B cell (primary cell): ENCODE measurements at places on chromosomes 7 and 10. TPM values are rescaled to one million over a fixed set of nuclear protein-coding genes. Genes with fewer than 3 reads are reported as not detected.

DNA sequence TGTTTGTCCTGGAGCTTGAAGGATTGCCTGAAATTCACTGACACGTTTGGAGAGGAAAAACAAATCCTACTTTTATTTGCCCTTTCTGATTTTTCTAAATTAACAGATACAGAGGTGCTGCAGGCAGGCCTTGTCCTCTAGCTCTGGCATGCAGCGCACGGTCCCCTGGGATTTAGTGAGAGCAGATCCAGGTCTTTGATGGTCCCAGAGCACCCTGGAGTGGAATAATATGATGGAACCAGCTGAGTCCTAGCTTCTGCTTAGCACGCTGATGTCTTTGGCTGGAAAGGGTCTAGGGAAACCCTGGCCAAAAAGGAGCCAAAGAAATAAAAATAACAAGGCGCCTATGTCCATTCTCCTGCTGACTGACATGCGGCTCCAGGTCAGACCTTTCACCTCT, 40.5 kb downstream of the C10orf120 start:
- DNase-seq, result no peak

Gene VIM
- 350 and 375 TPM in 2 replicates for polyA plus RNA-seq

GRCh38 chr10:13654846-13655245, 68.1 kb downstream of the PRPF18 start:
- DNase-seq, result no peak

DNA sequence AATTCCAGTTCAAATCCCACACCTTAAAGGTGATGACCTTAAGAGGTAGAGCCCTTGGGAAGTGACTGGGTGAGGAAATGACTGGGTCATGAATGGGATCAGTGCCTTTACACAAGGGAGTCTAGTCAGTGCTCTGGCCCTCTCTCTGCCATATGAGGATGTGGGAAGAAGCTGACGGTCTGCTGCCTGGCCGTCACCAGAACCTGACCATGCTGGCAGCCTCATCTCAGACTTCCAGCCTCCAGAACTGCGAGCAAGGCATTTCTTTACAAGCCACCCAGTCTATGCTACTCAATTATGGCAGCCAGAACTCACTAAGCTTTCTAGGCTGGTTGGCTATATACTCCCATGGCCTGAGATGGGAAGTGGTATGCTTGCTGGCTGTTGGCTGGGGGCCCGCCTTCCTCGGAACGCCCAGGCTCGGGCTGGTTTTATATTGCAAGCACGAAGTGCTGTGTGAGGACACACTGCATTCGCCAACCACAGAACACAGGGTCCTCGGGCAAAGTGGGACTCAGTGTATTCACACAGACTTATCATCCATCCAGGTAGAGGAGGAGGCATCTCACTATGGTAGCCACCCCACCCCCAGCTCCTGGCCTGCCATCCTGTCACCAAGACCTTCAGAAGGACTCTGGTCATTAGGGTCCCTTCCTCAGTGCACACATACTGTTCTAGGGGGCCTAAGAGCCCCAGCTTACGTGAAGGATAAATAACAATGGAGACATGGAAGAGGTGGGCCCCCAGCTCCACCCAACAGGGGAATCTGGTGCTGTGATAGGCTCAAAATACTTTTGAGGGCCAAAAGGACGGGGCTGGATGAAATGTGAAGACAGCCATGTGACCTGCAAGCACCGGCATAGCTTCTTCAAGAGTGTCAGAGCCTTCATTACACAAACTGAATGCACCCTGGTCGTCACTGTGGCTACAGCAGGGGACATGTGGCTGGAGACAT, 49.0 kb downstream of the ZRANB1 start:
- no peak for DNase-seq

GRCh38 chr7:132592231-132592920, 16.1 kb upstream of the PLXNA4 start:
- DNase-seq, result no peak

GRCh38 chr10:69214666-69215131, 5.4 kb upstream of the HKDC1 start:
- no peak for DNase-seq

DNA sequence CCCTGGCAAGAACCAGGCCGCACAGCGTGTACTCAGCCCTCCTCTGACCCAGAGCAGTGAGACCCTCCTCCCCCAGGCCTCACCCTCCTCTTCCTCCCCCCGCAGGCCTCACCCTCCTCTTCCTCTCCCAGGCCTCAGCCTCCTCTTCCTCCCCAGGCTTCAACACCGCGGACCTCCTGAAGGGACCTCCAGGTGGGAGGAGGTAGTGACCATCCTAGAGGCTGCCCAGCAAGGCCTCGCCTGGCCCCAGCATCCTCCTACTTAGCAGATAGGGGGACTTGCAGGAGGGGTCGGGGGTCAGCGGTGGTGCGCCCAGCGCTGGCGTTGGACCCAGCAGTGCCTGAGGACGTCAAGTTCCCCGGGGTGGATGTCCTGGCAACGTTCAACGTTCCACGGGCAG, 270.8 kb downstream of the ELFN1 start:
- no peak for DNase-seq

Gene PDE1C
- not detected in 2 replicates for polyA plus RNA-seq

GRCh38 chr10:12819071-12819470, 182.4 kb downstream of the CCDC3 start:
- DNase-seq, result no peak

DNA sequence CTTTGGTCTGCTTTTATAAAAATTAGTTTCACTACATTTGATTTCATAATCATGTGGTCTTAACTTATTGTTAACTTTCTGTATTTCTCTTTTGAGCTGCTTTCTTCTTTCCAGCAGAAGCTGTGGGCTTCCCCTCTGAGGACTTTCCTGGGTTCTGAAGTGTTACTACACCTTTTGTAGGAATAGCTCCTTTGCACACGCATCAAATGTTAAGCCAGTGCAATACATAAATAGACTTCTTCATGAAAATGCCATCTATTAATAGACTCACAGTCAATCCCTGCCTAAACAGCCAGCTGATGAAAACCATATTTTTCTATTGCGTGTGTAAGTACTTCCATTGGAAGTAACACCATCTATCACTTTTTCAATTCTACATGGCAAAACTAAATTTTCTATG, 1.5 kb downstream of the ABCB4 start:
- DNase-seq, result no peak

- peak; percentile 69 for DNase-seq
Observed at GRCh38 chr10:26755443-26755903, 58.0 kb downstream of the PDSS1 start.

Gene RBP4
- not detected in 2 replicates for polyA plus RNA-seq

DNA sequence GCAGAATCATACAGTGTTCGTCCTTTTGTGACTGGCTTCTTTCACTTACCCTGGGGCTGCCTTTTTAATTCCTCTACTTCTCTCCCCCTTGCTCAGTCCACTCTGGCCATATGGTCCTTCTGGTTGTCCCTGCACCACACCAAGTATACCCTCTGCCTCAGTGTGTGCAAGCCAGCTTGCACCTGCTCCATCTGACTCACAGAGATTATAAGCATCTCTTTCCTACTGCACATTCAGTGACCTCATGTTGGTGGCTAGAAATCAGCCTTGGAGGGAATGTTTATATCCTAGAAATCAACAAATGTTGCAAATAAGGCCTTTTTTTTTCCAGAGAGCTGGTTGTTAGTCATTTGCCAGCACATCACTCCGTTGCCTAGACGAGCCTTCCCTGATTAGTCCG, 67.5 kb upstream of the C10orf90 start:
- no peak for DNase-seq

DNA sequence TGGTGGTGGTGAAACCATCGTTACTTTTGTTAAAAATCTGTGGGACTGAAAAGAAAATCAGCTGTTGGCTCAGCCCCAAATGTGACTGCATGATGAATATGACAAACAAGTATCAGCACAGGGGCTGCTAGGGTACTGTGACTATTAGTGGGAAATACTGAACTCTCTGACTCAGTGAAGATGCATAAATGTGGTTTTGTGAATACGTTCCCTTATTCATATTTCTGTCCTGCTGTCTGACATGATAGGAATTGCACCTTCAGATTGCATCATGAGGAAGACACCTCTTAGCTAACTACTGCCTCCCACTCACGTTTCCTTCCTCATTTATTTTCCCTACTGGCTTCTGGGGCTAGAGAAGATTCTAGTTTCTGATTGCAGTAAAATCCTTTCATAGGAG, 1.4 kb downstream of the CLEC5A start:
- DNase-seq, result no peak

DNA sequence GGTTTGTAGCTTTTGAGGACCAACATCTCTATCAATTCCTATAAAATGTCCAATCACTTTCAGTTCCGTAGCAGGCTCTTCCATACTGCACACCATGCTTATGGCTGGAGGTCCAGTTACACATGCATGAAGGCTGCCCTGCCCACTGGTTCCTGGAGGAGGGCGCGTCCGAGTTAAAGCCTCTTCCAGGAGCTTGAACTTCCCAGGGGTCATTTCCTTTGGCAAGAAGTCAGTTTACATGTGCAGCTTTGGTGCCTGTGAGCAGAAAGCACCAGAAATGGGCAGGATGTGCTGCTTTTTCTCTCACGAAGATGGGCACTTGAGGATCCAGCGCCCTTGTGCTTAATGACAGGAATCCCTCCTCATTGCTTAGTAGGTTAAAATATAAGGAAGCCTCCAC, 17.6 kb upstream of the PHYH start:
- no peak for DNase-seq

Gene CHAT
- not detected in 2 replicates for polyA plus RNA-seq

Gene CPN1
- polyA plus RNA-seq, result not detected in 2 replicates

Gene THAP5
- 7.6 and 9.3 TPM in 2 replicates for polyA plus RNA-seq

Gene ACHE
- polyA plus RNA-seq, result 0.13 and 0.37 TPM in 2 replicates

Gene PSD
- 0.40 and 0.52 TPM in 2 replicates for polyA plus RNA-seq

- DNase-seq, result no peak
Observed at GRCh38 chr10:24519950-24520349, 203.7 kb downstream of the ARHGAP21 start.

DNA sequence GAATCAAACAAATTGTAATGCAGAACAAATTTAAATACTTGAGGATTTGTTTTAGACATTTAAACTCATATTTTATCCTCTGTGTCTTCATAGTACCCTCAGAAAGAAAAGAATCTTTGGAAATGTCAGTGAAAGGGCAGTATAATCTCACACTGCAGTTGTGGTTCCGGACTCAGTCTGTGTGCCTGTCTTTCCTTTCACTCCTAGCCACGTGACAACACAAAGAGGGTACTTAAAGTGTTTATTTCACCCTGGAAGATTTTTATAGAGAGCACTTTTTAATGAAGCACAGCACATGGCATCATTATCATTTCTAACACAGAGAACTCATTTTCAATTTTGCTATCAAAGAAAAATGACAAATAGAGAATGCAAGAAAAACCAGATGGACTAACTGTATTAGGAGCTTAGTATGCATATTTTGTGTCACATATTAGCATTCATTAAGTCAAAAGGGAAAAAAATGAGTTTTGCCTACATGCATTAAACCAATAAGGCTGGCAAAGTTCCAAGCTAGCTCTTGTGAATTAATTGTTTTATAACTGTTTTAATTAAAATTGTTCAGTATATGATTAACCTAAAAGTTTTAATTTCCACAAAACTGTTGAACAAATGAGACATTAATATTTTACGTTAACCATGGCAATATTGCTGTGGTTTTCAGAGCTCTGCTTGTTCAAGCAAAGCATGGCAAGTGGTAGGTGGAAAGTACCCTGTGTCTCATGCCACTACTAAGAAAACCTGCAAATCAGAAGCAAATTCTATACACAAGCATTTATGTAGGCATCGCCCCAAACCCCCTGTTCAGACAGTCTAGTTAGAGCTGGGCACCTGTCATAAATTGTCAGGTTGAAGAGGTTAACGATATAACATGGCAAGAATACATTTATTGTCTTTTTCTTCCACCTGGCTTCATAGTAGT, 65.9 kb downstream of the AUTS2 start:
- peak; percentile 68 for DNase-seq

- no peak for DNase-seq
Observed at GRCh38 chr10:118926441-118926840, 103.1 kb upstream of the NANOS1 start.

Gene MRC1
- not detected in 2 replicates for polyA plus RNA-seq

Gene EPDR1
- polyA plus RNA-seq, result not detected in 2 replicates

- no peak for DNase-seq
Observed at GRCh38 chr10:53403688-53404087, 631.1 kb upstream of the MBL2 start.

- DNase-seq, result no peak
Observed at GRCh38 chr10:52410916-52411315, 96.8 kb downstream of the DKK1 start.

Gene RADIL
- not detected in 2 replicates for polyA plus RNA-seq

Gene PVRIG
- 6.7 and 16.2 TPM in 2 replicates for polyA plus RNA-seq

Gene TSPAN33
- polyA plus RNA-seq, result 111 and 138 TPM in 2 replicates

Gene FEZF1
- not detected in 2 replicates for polyA plus RNA-seq

Gene SPACDR
- polyA plus RNA-seq, result 2.1 and 2.9 TPM in 2 replicates

DNA sequence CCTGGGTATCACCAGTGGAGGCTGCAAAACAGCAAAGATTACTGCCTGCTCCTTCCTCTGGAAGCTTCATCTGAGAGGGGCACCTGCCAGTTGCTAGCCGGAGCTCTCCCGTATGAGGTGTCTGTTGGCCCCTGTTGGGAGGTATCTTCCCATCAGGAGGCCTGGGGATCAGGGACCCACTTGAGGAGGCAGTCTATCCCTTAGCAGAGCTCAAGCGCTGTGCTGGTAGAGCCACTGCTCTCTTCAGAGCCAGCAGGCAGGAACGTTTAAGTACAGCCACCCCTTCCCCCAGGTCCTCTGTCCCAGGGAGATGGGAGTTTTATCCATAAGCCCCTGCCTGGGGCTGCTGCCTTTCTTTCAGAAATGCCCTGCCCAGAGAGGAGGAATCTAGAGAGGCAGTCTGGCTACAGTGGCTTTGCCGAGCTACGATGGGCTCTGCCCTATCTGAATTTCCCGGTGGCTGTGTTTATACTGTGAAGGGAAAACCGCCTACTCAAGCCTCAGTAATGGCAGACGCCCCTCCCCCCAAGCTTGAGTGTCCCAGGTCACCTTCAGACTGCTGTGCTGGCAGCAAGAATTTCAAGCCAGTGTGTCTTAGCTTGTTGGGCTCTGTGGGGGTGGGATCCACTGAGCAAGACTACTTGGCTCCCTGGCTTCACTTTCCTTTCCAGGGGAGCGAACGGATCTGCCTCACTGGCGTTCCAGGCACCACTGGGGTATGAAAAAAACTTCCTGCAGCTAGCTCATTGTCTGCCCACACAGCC, 19.6 kb downstream of the SEMA3E start:
- no peak for DNase-seq

DNA sequence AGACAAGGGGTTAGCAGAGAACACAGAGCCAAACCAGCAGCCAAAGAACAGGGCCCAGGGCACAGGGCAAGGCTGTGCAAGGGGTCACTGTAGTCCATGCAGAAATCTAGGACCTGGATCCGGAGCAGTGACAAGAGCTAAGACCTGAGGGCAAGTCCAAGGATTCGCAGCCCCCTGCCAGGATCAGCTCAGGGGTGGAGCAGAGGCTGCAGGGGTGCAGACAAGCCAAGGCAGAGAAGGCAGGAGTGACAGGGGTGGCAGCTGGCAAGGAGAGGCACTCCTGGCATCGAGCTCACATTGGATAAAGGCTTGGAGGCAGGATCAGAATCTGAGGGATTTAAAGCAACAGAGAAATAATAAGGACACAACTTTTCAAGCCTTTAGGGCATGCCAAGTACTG, 80.7 kb upstream of the NANOS1 start:
- DNase-seq, result no peak

GRCh38 chr7:141575164-141575563, 24.0 kb downstream of the AGK start:
- DNase-seq, result no peak

GRCh38 chr10:126391192-126391885, 3.1 kb upstream of the ADAM12 start:
- no peak for DNase-seq
